Tibial nerve (tissue), 4 donors: ENCODE measurements at places on chromosomes 6 and 20.
A peak's percentile ranks its signal among the peaks of the same experiment; 100 is the strongest.

- DNase-seq, result no peak
These were observed 29.4 kb upstream of the MAFB start for GRCh38 chr20:40718214-40718977.

DNA sequence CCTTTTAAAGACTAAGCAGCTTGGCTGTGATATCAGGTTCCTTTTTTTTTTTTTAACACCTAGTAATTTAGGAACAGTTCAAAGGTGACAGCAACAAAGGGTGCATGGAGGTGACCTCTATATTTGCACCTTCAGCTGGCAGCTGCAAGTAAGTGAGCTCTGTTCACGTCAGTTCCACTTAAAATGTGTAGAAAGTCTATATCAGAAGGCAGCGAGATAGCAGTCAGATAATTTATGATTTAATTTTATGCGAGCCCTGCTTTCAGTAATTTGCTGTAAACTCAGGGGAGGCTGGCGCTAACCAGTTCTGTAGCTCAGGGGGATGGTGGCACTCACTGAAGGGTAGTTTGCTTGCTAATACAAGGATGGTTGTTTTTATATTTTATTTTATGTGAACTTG is 602.8 kb upstream of the MMS22L start:
- DNase-seq, result no peak

- no peak for DNase-seq
These were observed 149.9 kb upstream of the SMLR1 start for GRCh38 chr6:130677312-130677711.

DNA sequence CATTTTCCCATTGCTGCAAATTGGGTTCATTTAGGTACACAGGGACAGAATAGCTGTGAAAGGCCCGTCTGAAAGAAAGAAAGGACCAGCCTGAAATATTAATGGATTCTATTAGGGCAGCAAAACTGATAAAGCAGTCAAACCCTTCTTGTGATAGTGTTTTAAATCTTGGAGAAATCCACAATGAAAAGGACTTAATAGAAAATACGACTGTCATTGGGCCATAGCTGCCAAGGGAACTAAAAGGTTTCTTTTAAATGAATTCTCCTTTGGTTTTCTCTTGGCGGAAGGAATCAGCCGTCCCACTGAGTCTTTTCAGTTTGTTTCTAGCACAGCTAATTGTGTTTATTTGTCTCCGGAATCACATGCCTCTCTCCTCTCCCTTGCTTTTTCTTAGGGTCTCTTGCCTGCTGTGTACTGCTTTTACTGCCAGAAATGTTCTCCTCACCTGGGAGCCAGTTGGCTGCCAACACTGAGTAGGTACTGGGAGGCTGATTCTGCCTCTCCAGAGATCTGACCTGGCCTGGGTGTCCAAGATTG is 11.3 kb downstream of the PAQR8 start:
- DNase-seq, result no peak

GRCh38 chr6:132962936-132963868 is 148.8 kb downstream of the RPS12 start:
- peak; percentile 67 for DNase-seq

- DNase-seq, result no peak
These were observed 59.7 kb upstream of the PHACTR1 start for GRCh38 chr6:12656906-12657305.

DNA sequence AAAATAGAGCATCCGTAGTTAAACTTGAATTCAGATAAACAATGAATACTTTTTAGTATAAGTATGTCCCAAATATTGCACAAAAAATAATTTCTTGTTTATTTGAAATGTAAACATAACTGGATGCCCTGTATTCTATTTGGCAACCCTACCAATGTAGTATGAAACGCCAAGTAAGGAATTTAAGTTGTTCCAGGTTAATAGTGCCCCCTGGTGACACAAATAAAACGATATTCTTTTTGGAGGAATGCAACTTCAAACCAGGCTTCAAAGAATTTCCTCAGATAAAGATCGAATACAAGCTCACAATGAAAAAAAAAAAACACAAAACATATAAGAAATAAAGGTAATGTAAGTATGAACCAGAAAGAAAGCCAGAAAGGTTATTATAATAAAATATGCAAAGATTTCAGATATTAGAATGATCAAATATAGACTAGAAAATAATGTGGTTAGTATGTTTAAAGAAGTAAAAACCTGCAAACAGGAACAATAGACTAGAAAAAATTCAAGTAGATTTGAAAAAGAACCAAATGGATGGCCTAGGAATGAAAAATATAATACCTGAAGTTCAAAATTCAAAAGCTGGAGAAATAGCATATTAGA is 18.4 kb upstream of the AKAP7 start:
- no peak for DNase-seq

DNA sequence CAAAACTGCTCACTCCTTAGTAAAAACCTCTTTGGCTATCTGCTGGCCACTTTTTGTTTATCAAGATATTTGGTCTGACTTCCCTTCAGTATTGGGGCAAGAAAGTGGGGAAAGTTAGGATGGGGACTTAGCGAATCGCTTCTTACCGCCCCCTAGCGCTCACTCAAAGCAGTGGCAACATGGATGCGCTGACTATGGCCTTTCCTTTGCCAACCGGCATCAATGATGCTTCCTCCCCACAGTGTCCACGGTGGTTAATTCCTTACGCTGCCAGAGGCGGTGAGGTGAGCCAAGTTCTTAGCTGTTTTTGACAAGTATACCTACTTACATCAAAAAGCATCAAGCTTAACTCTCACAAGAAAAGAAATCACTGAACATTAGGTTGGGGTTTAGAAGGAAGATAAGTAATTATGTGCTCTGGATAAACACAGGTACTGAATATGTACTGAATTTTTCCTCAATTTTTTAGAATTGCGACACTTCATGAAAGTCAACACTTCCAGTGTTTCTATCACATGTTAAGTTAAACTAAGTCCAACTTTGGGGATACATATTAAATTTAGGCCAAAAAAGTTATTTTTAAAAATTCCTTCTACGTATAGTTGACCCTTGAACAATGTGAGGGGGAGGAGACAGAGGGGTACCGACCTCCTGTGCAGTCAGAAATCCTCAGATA is 86.7 kb downstream of the GMDS start:
- DNase-seq, result no peak

GRCh38 chr20:58701431-58702160 is 9.0 kb downstream of the NPEPL1 start:
- DNase-seq, result no peak

GRCh38 chr6:12903246-12903645 is 186.7 kb downstream of the PHACTR1 start:
- no peak for DNase-seq

DNA sequence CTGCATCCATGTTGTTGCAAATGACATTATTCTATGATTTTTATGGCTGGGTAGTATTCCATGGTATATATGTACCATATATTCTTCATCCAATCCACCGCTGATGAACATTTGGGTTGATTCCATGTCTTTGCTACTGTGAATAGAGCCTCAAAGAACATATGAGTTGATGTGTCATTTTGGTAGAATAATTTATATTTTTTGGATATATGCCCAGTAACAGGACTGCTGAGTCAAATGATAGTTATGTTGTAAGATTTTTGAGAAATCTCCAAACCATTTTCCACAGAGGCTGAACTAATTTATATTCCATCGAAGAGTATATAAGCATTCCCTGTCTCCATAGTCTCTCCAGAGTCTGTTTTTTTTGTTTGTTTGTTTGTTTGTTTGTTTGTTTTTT is 1373.5 kb downstream of the GRIK2 start:
- DNase-seq, result no peak

DNA sequence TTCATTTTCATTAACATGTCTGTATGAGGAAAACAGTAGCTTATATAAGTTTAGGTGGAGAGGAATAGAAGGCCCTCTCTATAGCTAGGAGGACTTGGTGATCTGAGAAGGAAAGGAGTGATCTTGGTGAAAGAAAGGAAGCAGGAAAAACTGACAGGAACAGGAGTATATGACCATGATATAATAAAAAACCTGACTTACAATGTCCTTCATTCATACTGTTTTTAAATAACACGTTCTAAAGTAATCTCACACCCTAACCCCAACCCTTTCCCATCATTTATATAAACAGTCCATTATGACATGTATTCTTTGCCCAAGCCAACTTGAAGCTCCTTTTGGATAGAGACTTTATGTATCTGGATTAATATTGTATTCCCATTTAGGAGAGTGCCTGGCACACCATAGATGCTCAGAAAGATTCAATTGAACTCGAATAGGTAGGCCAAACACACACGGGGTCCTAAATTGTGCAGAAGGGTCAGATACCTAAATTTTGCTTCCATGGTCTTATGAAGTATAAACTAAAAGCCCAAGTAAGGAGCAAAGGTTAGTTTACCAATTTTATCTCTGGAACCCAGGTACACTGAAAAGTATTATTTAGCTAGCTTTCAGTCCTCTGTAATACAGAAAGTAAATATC is 75.9 kb downstream of the OR2B2 start:
- DNase-seq, result no peak

DNA sequence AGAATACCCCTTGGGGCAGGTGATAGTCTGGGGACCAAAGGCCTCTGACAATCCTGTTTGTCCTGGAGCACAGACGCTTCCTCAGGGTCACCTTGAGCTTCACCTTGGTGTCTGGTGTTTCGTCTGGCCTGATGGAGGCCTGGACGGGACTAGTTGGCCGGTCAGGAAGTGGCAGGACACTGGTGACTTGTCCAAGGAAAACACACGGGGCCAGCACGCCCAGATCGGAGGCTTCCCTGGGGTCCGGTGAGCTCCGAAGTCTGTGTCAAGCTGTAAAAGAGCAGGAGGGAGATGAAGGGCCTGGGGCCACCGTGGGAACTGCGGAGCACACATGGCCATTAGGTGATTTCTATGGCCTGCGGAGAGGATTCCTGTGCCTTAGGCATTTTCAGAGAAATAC is 67.9 kb downstream of the SMOC2 start:
- DNase-seq, result no peak

- peak; percentile 3 for DNase-seq
These were observed 80.4 kb upstream of the CD93 start for GRCh38 chr20:23166563-23166962.

DNA sequence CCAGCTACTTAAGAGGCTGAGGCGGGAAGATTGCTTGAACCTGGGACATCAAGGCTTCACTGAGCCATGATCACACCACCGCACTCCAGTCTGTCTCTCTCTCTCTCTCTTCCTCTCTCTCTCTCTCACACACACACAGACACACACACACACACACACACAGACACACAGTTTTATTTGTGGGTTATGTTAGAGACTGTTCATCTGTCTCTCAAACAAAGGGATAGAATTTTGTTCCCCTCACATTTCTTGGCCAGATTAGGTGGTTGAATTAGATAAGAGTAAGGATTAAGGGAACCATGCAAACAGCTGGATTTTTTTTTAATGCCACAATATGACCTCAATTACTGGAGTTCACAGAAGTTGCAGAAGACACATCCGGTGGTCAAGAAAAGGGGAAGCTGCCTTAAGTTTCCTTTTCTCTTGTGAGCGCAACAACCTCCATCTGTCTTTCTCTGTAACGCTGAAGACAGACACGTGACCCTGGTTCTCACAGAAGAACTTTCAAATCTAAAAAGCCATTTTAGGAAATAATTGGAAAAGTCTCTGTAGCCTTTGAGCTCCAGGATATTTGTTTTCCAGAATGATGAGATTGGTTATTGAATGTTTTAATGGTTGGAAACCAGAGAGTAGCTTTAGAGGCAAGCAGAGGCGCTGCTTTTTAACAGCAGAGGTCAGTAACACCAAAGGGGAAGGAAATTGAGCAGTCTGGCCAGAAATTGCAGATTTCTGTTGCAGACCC is 32.9 kb upstream of the LGSN start:
- peak; percentile 37 for DNase-seq

GRCh38 chr6:390914-391558 is 516 bp upstream of the IRF4 start:
- DNase-seq, result no peak

DNA sequence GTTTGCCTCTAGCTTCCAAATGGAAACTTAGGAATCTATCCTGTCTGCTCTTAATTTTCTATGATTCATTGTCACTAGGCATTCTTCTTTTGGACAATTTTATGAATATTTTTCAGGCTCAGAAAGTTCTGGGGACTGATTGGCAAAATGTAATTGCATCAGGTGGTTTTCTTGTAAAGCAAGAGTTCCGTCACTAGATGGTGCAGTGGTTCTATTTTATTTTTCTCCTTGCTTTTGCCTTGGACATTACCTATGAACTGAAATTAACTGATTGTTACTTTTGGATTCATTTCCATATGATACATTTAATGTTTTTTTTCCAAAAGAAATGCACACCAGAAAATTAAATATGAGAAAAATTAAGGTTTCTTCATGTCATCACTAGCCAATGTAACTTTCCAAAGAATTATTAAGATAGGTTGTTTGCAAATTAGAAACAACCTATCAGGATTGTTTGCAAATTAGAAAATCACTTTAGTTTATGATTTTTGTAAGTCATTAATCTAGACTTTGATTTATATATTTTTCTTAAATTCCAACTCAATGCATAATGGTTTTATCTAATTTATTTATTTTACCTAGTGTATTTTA is 48.0 kb downstream of the TMEM170B start:
- no peak for DNase-seq

DNA sequence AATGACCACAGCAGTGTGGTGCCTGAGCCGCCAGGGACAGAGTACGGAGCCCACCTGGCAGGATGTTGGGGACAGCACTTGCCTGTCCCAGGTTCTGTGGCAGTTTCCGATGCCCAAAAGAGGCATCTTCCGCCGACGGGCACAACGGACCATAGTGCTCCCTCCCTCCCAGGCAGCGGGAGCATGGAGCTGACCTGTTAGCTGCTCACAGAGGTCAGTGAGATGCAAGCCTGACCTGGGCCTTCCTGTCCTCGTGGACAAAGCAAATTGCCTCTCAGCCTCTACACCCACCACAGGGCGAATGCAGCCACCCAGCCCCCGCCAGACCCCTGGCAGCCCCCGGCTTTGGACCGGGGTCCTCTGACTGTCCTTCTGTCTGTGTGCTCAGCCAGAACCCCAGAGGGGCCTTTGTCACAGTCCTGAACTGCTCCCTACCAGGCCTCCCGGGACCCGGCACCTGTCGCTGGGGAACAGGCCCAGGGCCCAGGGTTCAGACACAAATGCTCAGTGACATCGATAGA is 16.2 kb upstream of the FRMD1 start:
- no peak for DNase-seq

DNA sequence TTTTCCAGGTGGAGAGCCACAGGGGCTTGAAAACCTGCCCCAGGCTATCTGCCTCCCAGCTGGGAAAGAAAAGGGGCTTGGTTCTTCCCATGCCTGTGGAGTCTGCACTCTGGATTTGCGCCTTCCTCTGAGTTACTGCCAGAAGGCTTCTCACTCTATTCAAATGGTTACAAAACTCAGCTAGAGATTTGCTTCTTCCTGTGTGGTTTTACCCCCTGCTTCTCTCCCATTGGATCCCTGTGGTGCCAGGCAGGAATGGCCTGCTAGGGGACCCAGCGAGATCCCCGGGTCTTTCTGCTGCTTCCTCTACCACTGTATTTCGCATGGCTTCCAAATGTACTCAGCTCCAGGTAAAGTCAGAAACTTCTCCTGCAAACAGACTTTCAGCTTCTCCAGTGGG is 192.0 kb upstream of the HS3ST5 start:
- DNase-seq, result no peak

GRCh38 chr6:151390851-151391470 is 398 bp downstream of the ZBTB2 start:
- DNase-seq, result peak; percentile 57
